DMS153 (cell line): ENCODE measurements at places on chromosomes 12 and 14.

DNA sequence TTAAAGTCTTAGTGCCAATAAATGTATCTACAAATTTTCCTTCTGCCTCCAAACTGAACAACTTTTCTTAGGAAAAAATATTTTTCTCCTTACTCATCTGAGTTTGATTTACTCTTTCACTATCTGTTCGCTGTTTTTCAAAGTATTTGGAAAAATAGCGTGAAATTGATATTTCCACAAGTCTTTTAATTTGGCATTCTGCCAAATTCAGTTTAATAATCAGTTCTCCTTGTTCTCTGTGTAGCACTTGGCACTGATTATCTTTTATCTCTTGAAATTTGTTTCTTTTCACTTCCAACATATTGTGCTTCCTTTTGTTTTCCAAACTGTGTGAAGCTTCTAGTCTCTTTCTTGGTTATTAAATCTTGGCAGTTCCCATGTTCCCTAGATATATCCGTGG, 559.8 kb downstream of the RPL10L start:
- DNase-seq, result no peak

DNA sequence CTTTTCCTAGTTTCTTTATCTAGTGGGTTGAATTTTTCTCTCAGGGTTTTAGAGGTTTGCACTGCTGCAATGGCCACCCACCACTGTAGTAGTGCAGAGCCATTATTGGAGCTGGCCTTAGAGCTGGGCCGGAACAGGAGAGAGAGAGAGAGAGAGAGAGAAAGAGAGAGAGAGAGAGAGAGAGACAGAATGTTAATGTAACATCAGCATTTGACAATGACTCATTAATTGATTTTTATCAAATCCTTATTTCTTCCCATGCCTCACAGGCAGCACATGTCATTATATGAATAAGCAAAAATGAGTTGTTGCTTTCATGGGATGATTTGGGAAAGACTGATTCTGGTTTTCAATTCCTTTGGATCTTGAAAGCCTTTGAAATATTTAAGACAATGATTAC, 76.3 kb upstream of the PPP4R3A start:
- DNase-seq, result no peak

DNA sequence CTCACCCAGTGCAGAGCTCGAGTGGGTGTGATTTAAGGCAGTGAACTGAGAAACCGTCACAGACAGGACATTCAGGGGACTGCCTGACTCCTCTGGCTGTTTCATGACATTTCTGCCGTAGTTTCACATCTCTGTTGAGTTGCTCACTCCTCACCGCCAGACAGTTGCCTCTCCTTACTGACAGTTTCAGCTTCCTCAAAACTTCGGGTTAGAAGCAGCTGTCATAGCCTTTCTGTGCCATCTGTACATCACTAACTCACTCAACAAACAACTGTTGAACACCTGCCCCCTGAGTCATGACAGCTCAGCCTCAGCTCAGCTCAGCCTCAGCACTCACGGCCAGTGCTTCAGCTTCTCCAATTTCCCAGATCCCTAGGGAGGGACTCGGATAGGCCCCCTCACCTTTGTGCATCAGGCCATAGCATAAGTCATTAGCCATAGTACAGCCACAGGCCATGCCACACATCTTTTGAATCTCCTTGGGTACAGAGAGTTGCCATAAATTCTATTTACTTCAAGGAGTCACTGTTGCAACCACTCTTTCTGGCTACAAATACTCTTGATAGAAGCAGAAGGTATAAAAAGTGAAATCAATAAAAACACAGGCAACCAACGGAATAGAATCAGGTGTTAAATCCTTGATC, 6.2 kb upstream of the SLC15A4 start:
- no peak for DNase-seq

DNA sequence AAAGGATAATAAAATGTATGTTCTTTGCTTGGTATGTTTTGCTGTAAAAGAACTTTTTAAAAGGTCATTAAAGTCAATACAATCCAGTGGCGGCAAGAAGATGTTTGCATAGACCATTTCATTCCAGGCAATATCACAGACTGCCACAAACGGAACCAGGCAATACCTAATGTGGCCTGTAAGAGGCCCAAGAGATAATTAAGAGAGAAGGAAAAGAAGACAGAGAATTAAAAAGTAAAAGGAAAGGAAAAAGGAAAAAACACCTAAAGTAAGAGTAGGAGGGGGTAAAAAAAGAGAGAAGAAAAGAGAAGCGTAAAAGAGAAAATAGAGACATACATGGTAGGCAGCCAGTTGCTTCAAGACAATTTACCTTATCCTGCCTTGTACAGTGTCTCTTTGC, 6.8 kb upstream of the ARHGAP5 start:
- DNase-seq, result no peak

GRCh38 chr12:97837401-97837800, 374.8 kb downstream of the RMST start:
- DNase-seq, result no peak

DNA sequence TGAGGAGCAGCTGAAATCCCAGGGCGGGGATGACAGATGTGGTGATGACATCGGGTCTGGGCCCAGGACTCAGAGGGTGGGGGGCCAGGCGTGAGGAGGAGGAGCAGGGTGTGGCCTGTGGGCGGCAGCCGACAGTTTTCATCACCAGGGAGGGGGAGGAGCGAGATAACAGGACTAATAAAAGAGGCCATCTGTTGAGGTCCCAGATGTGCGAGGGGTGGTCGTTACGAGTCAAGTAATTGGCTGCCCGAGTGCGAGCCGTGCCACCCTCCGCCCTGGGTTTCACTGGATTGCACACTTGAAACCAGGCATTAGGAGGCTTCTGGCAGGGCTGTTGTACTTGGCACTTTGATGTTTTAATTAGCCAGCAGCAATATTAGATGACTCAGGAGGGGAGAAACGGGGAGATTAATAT, 67.2 kb downstream of the NOS1 start:
- DNase-seq, result no peak

GRCh38 chr14:71688576-71688975, 243.7 kb upstream of the RGS6 start:
- DNase-seq, result no peak

GRCh38 chr12:31605531-31605930, 14.6 kb upstream of the DENND5B start:
- no peak for DNase-seq

DNA sequence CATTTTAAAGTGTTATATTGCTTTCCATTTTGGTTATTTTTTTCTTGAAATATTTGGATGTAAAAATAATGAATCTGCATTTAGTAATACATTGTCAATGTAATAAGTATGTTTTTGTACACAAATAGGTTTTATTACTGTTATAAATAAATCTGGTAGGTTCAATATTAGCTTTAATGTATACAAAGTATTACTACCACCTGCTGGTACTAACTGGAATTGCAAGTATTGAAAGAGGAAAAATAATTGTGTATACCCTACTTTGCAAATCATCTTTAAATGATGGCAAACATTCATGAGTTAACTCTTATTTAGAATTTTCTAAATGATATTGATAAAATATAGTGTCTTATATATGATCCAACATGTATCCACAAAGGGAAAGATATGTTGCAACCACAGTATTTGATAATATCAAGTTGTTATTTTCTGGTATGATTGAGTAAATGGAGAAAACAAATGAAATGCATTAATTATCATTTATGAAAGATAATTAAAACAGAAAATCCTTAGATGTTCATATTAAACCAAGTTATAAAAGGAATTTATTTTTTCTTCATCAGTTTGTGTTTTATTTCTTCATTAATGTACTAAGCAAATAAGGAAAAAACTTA, 3.2 kb downstream of the OR4K2 start:
- DNase-seq, result no peak

- no peak for DNase-seq
Observed at GRCh38 chr12:98149691-98150210, 365.6 kb upstream of the TMPO start.

GRCh38 chr14:104877806-104878550, 12.9 kb downstream of the CEP170B start:
- DNase-seq, result no peak

GRCh38 chr12:104420868-104421267, 35.9 kb upstream of the CHST11 start:
- DNase-seq, result no peak

GRCh38 chr12:52506858-52507715, 13.1 kb downstream of the KRT5 start:
- DNase-seq, result peak; percentile 44

DNA sequence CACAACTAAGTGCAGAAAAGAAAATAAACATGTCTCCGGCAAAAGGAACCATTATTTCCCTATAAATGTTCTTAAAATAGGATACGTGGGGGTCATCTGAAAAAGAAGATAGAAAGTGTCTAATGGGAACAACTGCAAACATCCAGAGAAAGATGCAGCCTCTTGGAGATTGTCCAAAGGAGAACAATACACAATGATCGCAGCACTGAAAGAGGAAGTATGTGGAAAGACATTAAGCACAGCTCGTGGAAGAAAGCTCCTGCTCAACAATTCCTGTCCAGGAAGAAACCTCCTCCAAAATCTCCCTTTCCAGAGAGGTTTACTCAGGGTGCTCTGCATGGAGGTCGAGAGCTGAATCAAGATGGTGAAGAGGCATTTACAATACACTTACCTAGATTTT, 2.5 kb upstream of the LALBA start:
- DNase-seq, result no peak

- peak; percentile 48 for DNase-seq
Observed at GRCh38 chr14:83863042-83863774, 1666.7 kb upstream of the FLRT2 start.

GRCh38 chr12:125487336-125487735, 422.1 kb downstream of the AACS start:
- no peak for DNase-seq

DNA sequence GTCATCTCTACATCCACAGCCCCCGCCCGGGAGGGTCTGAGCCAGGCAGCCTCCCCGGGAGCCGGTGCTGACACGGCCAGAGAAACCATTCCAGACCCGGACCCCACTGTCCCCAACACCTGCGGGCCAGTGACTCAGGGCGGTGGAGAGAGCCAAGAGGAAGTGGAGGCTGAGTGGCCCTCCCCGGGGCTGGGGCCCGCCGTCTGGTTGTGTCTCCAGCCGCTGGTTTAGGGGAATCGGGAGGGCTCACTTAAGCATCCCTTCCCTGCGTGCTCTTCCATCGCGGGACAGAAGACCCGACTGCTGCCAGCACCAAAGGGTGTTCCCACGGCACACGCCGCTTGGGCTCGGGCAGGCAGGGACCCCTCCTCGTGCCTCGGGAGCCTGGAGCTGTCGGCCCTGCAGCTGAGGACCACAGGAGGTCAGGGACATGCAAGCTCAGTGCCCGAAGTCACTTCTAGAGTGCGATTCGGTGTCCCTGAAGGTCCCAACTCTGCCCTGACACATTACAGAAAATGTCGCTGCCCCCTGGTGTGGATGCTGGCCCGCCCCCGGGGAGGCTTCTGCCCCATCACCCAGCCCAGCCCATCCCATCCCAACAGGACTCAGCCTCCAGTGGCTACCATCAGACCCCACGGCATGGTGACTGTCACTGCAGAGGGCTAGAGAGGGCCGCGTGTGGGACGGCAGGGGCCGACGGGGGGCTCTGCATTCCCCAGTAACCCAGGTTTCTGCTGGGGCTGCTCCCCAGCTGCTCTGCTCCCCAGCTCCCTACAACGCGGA, 50.8 kb downstream of the GALNT9 start:
- DNase-seq, result no peak
